ENCODE measurements at places on chromosomes 6 and 20.

- DNase-seq = peak; percentile 41
Observed at GRCh38 chr20:53883098-53883911, 187.1 kb downstream of the BCAS1 start.

DNA sequence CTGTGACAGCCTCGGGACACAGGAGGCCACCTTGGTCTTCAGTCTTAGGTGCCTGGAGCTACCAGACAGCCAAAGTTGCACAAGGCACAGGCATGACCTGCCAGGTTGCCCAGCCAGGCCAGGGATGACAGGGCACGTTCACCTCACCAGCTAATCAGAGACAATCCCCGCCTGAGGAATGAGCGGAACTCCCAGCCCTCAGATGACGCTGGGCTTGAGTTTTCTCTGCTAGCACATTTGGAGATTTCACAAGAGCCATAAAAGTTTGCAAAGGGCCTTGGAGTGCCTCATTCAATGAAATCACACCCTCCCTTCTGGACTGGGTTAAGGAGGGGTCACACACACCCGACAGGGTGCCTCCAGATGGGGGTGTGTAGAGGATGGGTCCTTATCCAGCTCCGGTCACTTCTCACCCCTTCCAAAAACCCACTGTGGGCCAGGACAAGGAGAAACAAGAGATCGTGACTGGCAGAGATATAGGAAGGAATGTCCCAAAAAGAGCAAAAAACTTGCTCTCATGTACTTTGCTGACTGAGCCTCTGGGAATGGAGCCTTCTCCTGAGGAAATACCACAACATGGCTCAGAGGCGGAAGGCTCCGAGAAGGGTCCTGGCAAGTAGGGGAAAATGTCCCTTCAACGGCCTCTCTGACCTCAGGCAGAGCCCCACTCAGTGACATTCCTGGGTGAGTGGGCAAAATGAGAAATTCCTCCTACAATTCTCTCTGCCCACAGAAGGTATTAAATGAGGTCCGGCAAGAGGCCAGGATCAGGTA lies 121.6 kb downstream of the ISM1 start:
- DNase-seq = no peak

- no peak for DNase-seq
Observed at GRCh38 chr6:80696268-80696667, 589.8 kb downstream of the BCKDHB start.

- DNase-seq = no peak
Observed at GRCh38 chr6:155352130-155352420, 37.8 kb upstream of the TFB1M start.

DNA sequence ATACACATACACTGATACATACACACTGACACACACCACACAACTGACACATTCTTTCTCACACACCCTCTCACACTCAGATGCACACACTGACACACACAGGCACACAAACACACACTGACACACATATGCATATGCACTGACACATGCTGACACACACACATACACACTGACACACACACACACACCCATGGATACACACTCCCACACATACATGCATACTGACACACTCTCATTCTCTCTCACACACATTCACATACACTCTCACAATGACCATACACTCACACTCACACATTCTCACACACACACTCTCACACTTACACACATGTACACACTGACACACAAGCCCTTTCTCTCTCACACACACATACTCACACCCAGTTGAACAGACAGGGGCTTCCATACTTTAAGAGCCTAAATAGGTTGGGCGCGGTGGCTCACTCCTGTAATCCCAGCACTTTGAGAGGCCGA lies 236.4 kb downstream of the LRFN2 start:
- no peak for DNase-seq

DNA sequence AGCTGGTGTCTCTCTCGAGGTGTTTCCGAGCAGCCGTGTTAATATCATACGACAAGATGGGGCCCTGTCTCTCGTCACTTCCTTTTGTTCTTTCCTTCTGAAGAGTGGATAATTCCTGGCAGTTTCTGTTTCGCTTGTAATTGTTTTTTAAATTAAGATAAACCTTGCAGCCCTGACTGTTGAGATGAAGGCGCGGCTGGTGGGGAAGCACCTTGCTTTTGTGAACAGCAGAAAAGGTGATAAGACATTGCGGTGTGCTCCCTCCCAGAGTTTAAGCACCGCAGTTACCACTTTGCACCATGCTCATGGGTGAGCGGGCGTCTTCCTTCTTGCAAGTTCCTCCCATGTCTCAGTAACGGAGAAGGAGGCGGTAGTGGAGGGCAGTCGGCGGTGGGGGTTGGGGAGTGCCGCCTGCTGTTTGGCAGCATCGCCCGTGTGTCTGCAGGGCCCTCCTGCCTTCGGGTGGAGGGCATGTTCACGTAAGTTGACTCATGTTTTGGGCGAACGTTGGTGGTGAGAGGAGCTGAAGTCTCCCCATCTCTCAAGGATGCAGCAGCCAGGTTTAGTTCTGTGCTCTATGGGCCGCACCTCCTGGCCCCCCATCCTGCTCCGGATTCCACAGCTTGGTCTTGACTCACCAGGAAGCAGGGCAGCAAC lies 345.9 kb downstream of the TAF4 start:
- DNase-seq = peak; percentile 22

DNA sequence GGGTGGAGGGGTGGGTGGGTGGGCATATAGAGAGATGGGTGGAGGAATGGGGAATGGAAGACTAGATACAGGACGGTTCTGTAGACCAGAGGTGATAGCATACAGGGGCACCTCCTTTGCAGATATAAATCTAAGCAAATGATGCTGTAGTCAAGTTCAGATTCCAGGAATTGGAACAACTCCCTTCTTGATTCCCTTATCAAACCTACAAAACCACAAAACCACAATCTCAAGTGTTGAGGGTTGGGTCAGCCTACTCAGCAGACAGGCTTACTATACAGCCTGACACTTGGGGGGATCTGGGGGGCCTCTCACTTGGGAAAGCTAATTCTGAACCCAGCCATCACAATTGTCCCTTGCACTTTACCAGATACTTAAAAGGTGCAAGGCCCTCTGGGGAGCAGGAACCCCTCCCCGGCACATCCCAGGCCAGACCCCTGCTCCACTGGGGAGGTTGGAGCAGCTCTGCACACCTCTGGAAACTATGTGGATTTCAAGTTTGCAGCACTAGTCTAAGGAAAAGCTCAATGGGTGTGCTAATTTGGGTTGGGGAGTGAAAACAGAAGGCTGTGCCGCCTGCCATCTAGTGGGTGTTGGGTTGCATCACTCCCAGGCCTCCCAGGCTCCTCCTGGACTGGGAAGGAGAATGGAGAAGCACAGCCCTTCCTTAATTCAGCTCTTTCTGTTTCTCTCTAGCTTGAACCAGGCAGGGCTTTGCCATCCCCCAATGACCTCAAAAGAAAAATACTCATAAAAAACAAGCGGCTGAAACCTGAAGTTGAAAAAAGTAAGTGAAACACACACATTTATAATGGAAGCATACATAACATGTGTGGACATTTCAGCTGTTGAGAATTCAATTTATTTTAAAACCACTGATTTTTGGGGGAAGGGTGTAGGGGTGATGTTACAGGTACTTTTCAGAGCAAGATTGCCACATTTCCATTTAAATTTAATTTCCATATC lies 121.2 kb upstream of the LAMP5 start:
- DNase-seq = peak; percentile 4

- DNase-seq = no peak
Observed at GRCh38 chr20:53524589-53525312, 68.9 kb downstream of the ZNF217 start.

DNA sequence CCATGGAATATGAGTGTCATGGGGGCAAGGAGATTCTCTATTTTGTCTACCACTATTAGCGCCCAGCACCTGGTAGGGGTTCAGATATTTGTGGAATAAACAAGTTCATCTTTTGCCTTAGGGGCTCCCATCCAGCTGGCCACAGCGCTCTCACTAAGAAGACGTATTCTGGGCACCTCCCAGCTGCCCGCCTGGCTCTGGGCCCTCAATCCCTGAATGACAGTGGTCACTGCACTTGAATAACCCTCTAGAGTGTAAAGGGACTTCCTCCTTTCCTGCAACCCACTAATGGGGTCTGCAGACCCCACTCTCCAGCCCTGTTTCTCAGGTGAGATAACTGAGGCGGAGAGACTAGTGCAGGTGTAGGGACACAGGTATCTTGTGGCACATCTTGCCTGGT lies 36.2 kb downstream of the SNX5 start:
- no peak for DNase-seq

- no peak for DNase-seq
Observed at GRCh38 chr6:92341201-92341600, 1078.2 kb downstream of the EPHA7 start.

GRCh38 chr20:51637241-51637640 lies 94.7 kb upstream of the NFATC2 start:
- DNase-seq = no peak

DNA sequence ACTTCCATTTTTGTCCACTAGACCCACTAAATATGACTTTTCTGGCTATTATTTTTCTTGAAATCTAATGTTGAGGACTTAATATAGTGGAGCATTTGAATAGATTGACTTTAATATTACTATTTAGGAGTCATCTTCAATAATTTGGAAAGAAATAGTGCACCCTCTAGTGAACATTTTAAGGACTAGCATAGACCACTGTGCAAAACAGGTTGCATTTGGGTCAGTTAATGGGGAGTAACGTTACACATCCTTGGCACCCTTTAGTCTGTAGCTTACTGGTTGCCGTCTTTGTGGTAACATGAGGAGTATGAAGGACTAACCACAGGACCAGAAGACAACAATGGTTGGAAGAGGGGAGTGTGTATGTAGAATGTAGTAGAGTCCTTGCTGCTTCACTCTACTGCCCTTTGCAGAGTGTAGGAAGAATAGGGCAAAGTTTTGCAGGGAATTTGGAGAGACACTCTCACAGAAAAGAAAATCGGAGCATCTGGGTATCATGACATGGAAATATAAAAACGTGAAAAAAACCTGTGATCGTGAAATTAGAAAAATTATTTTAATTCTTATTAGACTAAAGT lies 25.2 kb downstream of the RFPL4B start:
- no peak for DNase-seq

DNA sequence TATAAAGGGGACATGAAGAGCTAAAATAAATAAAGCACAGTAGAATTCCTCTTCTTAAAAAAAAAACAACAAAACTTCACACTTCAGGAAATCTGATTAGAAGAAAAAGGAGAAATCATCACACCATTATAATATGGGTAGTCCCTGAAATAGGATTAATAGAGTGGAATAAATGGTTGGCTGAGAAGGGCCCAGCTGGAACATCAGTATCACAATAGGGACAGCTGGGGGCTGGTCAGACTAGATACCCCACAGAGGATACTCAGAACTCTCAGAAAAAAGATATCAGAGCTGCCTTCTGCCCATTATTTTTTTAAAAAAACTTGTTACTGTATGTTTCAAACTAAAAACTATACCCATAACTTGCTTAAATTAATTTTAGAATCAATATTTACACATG lies 75.2 kb downstream of the DST start:
- DNase-seq = no peak

- DNase-seq = no peak
Observed at GRCh38 chr6:144181639-144182038, 31.3 kb downstream of the STX11 start.

DNA sequence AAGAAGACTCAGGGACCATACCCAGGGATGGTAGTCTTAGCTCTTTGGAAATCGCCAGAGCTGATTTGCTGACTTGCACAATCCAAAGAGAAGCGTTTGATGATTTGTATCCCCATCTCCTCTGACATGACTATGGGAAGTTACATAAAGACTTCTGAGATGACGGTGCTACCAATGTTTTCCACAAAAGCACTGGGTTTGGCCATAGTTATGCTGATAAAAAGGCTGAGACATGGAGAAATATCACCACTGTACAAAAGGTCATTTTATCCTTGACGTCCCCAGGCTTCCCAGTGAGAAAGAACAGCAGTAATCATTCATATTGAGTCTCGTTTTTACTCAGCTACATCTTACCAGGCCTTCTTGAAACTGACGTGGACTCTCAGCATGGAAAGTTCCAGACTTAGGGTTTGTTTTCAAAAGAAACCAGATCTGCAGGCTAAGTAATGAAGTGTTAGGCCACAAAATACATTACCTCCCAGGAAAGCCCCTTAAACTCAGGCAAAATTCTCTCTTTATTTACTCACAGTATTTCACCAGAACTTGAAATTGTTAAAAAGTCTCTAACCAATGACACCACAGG lies 370.3 kb upstream of the JARID2 start:
- DNase-seq = peak; percentile 21

DNA sequence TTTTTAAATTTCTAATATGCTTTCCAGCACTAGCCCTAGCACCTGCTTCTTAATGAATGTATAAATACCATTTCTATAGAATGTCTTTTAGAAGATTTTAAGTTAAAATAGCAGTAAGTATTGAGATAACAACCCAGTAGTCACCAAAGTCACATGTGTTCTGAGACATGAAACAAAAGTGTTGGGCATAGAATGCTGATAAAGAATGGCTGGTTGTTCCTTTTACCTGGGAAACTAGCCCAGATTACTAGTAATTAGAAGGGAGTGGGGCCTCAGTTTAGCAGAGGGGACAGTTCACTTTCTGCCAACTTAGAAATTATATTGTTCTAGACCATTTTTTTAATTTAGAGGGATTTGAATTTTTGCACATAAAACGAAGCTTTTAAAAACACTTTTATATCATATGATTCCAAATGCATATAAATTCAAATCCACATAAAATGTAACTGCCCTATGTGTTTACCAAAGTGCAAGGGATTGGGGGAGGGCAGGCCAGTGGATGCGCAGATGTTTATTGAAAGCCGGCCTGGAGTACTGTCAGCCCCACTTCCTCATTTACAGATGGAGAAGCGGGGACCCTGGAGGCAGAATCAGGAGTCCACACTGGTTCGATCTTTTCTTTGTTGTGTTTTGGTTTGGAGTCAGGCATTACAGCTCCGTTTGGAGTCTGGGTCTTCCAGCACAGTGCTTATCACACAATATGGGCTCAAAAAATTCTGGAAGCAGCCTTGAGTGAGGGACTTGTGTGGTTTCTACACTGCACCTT lies 139.8 kb downstream of the ZDHHC14 start:
- DNase-seq = no peak

DNA sequence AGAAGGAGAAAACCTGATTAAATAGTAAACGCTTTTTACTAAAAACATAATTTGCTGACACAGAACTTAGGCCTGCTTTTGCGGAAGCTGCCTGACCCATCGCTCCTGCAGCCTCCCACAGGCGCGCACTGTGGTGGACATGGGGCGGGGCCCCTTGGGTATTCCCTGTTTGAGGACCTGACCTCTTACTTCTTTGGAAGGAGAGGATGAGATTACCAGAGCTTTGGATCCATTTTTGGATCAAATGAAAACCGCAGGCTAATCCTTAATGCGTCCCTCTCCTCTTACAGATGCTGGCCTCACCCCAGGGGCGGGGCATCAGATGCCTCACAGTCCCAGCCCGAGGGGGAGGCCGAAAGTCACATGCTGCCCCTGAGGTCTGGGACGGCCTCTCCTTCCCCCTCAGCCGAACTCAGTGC lies 151.0 kb downstream of the SCML4 start:
- no peak for DNase-seq

GRCh38 chr20:23160536-23161243 lies 74.6 kb upstream of the CD93 start:
- DNase-seq = no peak

GRCh38 chr6:4363656-4364055 lies 228.3 kb upstream of the ECI2 start:
- DNase-seq = no peak
